HFFc6 (cell line): ENCODE measurements at places on chromosomes 6 and 20.

DNA sequence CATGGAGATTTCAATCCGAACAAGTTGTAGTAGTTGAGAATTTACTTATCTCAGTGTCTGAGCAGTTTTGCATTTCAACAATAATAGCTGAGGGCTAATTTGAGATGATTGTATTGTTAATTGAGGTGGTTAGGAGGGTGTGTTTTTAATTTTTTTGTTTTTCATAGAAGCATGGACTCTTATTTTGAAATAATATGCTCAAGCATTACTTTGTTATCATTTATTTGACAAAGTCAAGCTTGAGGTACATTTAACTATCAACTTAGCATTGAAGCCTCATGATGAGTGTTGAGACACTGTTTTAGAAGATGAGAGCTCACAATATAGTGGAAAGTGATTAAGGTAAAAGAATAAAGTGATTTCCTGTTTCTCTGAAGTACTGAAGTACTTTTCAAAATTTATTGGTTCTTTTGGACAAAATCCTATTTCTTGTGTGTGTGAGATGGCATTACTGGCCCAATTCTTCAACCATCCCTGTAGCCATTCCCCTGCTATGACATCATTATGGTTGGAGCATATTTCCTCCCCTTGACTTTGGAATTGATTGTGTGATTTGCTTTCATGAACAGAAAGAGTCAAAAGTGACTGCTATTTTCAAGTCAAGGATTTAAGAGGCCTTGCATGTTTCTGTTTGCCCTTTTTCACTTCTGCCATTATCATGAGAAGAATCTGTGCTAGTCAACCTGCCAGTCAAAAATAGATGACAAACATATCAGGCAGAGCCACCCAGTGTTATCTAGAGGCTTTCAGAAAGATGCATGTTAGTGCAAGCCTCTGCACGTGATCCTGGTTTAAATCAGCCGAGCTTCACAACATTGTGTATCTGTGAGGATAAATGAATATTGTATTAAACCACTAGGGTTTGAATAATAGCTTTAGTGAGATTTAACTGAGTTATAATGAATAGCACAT lies 1112.3 kb upstream of the CITED2 start:
- peak; percentile 38 for DNase-seq

DNA sequence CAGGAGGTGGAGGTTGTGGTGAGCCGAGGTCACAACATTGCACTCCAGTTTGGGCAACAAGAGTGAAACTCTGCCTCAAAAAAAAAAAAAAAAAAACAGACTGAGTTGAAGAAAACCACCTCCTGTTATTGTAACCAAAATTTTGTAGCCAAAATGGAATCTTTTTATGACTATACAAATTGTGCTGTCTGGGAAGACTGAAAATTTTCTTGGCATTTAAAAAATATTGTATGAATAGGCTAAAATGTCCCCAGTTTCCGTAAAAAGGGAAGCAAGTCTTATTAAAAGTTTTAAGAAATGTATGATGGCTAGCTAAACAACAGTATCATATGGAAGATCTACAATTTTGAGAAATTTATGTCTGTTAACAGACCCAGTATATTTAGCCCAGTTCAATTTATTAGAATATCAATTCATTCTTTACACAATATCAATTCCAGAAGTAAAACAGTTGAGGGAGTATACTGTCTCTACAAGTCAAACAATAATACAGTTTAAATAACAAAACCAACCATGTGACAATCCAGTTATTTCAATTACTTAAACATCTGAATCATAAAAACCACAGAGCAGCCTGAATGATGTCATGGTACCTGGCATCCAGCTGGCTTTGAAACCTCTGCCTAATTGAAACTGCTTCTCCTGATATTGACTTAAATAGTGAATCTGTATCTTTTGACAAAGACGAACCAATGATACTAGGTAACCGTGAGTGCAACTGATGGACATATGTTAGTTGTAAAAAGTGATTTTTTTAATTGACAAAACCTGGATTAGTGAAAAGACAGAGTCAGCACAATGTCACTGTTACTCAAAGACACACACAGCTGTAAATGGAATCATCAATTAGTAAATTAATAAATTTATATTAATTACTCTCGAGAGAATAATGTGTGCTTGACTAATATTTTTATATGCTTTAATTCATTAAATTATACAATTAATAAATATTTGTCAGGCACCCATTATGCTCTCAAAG lies 166.6 kb upstream of the MARCKS start:
- DNase-seq = peak; percentile 70

DNA sequence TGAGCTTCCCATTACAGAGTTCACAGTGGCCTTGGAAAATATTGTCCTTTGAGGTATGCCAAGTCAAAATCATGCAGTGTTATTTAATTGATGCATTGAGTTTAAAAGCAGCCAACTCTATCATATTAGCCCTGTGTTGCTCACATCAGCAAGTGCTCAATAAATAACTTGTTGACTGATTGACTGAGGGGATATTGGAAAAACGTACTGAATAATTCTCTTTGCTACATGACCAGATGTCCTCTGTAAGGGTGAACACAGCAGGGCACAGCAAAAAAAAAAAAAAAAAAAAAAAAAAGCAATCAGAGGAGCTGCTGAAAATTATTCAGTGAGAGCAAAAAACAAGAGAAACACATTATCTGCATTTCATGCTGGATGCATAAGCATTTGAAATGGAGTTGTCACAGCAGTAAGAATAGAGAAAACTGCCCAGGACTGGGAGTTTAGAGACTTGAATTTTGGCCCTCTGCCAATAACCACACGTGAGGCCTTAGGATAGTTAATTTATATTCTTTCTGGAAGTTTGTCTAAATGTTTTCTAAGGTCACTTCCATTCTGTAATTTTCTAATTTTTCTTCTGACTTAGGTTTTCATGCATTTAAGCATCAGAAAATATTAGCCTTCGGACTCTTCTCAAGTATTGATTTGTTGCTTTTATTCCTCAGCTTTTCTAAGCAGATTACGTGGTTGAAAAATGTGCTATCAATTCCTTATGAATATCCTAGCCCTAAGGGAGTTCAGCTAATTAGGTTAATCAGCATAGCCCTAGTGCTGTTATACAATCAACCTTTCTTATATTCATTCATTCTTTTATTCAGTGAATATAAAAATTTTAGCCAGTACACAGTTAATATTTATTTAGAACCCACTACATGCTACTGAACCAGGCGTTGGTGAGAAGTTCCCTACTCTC lies 246.8 kb upstream of the STXBP5 start:
- no peak for DNase-seq

DNA sequence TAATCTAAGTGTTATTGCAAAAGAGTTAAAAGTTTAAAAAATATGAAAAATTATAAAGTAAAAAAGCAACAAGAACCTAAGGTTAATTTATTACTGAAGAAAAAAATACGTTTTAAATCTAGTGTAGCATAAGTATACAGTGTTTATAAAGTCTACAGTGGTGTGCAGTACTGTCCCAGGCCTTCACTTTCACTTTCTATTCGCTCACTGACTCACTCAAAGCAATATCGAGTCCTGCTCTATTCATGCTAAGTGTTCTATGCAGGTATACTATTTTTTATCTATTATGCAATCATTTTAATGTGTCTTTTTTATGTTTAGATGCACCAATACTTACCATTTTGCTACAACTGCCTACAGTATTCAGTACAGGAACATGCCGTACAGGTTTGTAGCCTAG lies 113.0 kb downstream of the MANEA start:
- DNase-seq = no peak

- no peak for DNase-seq
Measured at GRCh38 chr6:55239099-55239498, 64.8 kb downstream of the HCRTR2 start.

GRCh38 chr6:123415844-123416468 lies 220.8 kb downstream of the TRDN start:
- peak; percentile 28 for DNase-seq

DNA sequence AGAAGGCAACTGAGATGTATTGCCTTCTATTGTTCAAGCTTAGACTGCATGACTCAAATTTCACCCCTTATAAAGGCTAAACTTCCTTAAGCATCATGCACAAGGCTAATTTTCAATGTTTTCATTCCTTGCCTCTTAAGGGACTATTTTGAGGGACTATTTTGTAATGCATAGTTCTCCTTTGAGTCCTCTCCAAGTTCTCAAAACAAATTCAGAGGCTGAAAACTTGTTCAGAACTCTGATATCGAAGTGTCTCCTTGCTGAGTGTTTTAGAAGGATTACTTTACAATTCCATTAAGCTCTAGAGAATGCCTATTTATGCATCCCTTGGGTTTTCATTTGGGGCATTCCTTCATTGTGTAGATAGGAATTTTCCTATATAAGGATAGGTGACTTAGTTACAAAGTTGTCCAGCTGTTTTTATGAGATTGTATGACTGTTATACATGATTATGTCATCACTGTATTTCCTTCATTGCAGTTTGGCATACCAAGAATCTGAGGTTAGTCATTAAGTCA lies 41.7 kb downstream of the COL19A1 start:
- DNase-seq = no peak
